ENCODE measurements at places on chromosomes 7 and 10.

DNA sequence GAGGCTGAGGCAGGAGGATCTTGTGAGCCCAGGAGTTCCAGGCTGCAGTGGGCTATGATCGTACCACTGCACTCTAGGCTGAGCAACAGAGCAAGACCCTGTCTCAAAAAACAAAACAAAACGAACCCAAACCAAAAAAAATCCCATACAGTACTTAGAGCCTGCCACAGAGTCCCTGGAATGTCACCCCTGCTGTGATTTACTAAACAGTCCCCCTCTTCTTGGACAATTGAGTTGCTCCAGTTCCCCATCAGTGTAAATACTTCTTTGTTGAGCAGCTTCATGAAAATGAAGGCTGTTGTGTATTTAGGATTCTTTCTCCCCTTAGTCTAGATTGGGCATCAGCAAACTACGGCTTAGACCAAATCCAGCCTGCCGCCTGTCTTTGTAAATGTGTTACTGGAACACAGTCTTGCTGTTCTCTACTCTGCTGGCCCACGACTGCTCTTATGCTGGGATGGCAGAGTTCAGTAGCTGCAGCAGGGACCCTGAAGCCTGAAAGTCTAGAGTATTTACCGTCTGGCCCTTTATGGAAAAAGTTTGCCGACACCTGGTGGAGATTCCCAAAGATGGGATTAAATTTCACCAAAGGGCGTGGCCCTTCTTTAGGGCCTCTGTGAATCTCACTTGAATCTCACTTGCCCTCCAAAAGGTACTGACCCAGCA lies 57.8 kb downstream of the PALD1 start:
- DNase-seq: no peak

DNA sequence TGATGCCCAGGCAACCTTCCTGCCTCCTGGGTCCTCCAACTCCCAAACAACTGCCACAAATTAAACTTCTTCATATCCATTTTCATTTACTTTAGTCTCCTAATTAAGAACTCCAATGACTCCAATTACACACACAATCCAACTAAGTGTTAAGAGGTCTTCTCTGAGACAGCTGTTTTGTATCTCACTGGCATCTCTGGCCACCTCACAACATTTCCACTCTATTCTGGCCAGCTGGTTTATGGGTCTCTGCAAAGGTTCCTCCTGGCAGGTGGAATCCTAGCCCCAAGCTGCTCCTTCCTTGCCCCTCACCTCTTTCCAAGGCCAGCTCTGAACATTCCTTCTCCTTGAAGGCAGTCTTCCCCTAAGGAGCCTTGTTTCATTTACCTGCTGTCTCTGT lies 123.1 kb upstream of the HPS1 start:
- no peak for DNase-seq

DNA sequence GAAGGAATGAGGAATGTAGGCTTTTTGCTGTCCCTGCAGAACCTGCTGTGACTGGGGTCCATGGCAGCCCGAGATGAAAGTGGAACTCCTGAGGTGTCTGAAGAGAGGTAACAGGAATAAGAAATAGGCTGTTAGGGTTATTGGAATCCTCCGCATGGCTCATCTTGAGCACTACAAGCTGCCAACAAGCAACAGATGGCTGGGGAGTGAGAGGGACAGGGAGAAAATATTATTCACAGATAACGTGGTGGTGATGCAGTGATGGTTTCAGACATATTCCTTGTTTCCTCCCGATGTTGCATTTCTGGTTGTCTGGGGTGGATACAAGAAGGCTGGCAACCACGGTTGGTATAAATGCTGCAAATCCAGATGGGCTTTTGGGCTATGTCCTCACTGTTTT lies 46.1 kb downstream of the AP3M1 start:
- no peak for DNase-seq

GRCh38 chr7:28629216-28629842 lies 217.0 kb downstream of the CREB5 start:
- DNase-seq: no peak

GRCh38 chr10:75396631-75397495 lies 4.7 kb downstream of the ZNF503 start:
- no peak for DNase-seq

DNA sequence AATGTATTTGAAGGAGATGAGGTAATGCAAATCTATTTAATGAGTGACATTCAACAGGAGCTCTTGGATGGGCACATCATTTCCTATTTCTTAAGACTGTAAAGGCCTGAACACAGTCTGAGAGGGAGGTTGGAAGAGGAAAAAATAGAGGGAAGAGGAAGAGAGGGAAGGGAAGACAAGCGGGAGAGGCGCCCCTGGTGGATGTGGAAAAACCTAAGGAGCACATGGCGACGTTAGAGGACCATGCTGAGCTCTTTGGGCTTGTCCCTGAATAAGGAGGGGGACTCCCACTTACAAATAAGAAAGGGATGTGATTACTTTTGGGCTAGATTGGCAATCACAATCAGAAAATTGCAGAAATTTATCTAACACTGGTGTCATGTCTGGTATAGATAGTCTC lies 19.6 kb downstream of the SUN3 start:
- no peak for DNase-seq

Data from stimulated activated CD4-positive, alpha-beta T cell treated with anti-CD3 and anti-CD28 coated beads, Interleukin-15, amount 100 ng/mL, for 24 hours (primary cell).